ENCODE measurements at places on chromosomes 5 and 9. TPM values are rescaled to one million over a fixed set of nuclear protein-coding genes. Genes with fewer than 3 reads are reported as not detected.
A peak's percentile ranks its signal among the peaks of the same experiment; 100 is the strongest.

The IL4 gene
- total RNA-seq: 8.1 TPM

The TNIP1 gene
- total RNA-seq: 140 TPM

GRCh38 chr9:1460143-1460769 lies 410.1 kb downstream of the DMRT2 start:
- H3K27me3 ChIP-seq: no peaks in the 10 kb centered on the region
- no peak for DNase-seq
- no peaks in the 10 kb centered on the region for H3K4me1 ChIP-seq
- no peaks in the 10 kb centered on the region for H3K36me3 ChIP-seq

The GMCL2 gene
- total RNA-seq: not detected

GRCh38 chr9:96217754-96218693 lies 84.0 kb downstream of the HSD17B3 start:
- no peak overlapping the region for H3K4me3 ChIP-seq
- DNase-seq: peak; percentile 82
- no peak overlapping the region for H3K27ac ChIP-seq
- H3K4me1 ChIP-seq: peaks cover 25% of the 10 kb centered on the region

DNA sequence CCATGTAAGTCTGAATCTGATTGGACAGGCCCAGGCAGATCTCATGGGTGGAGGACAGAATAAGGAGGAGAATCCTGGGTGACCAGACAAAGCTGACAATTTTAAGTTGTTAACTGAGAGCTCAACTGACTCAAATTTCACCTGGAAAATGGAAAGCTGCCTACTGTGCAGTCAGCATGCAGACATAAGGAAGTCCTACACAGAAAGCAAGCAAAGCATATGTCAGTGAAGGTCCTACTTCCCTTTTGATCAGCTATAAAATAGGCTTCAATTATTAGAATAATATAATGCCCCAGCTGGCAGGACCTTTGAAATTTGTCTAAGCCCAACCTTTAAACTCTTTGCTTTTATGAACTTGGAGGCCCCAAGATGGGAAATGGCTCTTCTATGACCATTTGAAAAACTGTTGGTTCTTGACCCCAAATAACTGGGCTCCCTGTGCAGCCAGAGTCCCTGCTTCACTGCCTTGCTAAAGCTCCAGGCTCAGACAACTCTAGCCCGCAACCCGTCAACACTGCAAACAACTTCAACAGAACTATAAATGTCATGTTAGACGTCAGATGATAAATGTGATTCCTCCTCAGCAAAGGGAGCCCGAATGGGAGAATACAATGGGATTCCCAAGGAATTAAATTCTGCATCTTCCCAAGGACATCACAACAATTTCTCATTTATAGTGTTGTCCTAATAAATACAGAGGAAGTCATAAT lies 118.9 kb upstream of the ADRA1B start:
- H3K36me3 ChIP-seq: no peaks in the 10 kb centered on the region
- no peaks in the 10 kb centered on the region for H3K4me1 ChIP-seq
- no peak for DNase-seq

DNA sequence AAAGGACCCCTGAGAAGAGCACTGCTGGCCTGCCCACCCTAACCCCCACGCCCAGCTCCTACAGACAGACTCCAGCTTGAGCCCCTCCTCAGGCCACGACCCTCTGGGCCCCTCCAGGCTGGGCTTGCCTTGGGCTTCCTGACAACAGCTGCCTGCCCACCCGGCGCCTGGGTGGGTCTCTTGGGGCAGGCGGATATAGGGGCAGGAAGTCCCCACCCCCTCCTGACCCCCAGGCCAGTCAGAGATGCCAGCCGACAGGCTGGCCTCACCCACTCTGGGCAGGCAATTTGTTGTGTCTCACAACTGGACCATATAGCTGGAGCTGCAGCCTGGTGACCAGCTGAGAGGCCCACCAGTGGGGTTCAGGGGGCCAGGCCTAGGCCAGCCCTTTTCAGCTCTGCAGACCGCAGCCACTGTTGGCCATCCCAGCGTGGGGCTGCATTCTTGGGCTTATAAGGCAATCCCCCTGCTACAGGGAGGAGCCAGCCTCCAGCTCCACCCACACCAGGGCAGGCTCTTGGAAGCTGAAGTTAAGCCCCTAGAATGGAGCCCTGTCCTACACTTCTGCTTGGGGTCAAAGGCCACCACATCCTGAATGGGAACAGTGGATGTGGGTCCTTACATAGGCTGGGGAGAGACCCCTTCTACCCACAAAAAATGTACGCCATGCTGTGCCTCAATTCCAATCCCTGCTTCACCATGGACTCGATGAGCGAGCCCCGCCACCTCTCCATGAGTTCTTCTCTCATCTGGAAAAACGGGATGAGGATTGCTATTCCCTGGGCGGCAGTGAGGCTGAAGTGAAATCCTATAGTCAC lies 2.0 kb downstream of the PDLIM7 start:
- H3K4me3 ChIP-seq: no peak overlapping the region
- no peak overlapping the region for H3K27ac ChIP-seq
- H3K4me1 ChIP-seq: peaks cover 56% of the 10 kb centered on the region
- DNase-seq: no peak
- peaks cover 5% of the 10 kb centered on the region for H3K27me3 ChIP-seq
- no peaks in the 10 kb centered on the region for H3K36me3 ChIP-seq

DNA sequence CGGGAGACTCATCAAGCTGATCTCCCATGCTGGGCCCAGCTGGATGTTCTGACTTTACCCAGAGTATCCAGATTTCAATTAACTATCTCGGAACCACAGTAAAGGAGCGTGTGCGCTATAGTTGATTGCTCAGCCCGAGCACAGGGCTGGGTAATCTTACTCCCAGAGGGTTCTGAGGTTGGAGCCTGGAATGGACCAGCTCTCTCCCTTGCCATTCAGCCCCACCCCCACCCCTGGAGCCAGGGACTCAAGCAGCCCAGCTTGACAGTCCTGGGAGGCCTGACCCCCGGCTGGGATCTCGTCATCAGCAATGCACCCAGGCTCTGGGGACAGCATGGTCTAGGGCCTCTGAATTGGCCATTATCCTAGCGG lies 23.7 kb upstream of the PTGES start:
- H3K27me3 ChIP-seq: no peaks in the 10 kb centered on the region
- H3K4me3 ChIP-seq: no peak overlapping the region
- no peak for DNase-seq
- peaks cover 17% of the 10 kb centered on the region for H3K4me1 ChIP-seq
- no peak overlapping the region for H3K27ac ChIP-seq
